CD4-positive, alpha-beta T cell treated with Interleukin-6 at 100 ng/mL for 8 hours (primary cell): ENCODE measurements at places on chromosomes 13 and 19.

GRCh38 chr13:40060296-40061007 is 405.0 kb downstream of the COG6 start:
- no peak for DNase-seq

DNA sequence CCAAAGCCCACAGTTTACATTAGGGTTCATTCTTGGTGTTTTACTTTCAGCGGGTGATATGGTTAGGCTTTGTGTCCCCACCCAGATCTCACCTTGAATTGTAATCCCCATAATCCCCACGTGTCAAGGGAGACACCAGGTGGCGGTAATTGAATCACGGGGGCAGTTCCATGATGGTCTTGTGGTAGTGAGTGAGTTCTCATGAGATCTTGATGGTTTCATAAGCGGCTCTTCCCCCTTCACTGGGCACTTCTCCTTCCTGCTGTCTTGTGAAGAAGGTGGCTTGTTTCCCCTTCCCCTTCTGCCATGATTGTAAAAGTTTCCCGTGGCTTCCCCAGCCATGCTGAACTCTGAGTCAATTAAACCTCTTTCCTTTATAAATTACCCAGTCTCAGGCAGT is 12.0 kb downstream of the FPR2 start:
- no peak for DNase-seq

GRCh38 chr19:41530761-41531301 is 45.1 kb upstream of the CEACAM21 start:
- DNase-seq = peak; percentile 7

- DNase-seq = no peak
Observed at GRCh38 chr19:53981376-53981951, 10.0 kb upstream of the CACNG6 start.

DNA sequence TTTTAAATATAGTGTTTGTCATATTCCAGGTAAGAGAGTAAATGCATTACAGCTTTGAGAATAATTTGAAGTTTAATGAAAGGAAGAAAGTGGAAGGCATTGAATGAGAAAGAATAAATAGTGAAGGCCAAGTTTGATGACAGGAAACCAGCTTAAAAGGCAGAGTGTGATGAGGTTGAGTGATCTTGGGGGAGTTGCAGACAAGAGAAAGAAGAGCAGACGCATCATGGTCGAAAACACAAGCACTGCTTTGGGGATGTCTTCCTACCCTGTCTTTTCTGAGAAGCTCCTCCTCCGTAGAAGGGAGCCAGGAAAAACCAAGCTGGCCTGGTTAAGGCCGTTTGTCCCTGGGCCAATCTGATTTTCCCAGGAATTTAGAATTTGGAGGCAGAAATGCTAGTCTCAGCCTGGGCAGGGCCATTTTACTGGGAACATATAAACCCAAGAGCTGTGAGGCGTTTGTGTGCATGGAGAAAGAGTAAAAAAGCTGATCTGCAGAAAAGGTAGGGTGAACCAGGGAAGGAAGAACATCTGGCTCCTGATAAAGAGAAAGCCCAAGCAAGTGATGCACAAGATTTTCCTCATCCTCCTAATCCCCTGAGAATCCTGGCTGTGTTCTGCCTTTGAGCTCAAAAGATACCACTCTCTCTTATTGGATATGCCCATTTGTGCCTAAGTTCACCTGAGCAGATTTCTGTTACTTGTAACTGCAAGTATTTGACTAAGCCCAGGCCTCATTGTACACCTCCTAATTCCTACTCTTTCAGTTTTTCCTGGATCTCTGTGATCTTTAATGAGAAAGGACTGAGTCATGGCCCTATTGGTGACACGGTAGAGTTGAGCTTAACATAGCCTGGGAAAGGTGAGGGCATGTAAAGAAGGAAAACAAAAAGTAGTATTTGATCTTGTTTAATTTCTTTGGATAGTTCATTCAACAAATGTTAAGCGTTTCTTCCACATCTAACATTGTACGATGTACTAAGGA is 80.0 kb downstream of the WDFY2 start:
- no peak for DNase-seq

GRCh38 chr13:24081387-24081786 is 79.1 kb upstream of the SPATA13 start:
- no peak for DNase-seq

- no peak for DNase-seq
Observed at GRCh38 chr19:30087381-30088138, 145.5 kb downstream of the URI1 start.

DNA sequence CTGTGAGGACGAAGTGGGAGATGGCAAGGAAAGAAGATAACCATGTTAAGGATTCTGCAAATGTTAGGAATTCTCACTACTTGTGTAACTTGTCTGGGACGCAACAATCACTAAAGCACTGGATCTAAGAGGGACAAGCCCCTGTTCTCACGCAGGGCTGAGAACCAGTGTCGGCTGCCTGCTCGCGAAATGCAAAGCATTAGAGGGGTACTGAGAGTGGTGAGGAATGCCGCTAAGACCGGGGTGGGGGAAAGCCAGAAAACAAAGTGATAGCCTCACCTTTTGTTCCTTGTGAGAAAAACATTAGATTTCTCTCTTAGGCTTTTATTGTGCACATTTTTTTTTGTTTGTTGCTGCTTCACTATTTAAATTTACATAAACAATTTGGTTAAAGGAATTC is 241.9 kb downstream of the ABCC4 start:
- no peak for DNase-seq

GRCh38 chr13:46687810-46688209 is 109.2 kb downstream of the ESD start:
- DNase-seq = no peak

- no peak for DNase-seq
Observed at GRCh38 chr13:50779443-50780200, 63.9 kb downstream of the DLEU7 start.

DNA sequence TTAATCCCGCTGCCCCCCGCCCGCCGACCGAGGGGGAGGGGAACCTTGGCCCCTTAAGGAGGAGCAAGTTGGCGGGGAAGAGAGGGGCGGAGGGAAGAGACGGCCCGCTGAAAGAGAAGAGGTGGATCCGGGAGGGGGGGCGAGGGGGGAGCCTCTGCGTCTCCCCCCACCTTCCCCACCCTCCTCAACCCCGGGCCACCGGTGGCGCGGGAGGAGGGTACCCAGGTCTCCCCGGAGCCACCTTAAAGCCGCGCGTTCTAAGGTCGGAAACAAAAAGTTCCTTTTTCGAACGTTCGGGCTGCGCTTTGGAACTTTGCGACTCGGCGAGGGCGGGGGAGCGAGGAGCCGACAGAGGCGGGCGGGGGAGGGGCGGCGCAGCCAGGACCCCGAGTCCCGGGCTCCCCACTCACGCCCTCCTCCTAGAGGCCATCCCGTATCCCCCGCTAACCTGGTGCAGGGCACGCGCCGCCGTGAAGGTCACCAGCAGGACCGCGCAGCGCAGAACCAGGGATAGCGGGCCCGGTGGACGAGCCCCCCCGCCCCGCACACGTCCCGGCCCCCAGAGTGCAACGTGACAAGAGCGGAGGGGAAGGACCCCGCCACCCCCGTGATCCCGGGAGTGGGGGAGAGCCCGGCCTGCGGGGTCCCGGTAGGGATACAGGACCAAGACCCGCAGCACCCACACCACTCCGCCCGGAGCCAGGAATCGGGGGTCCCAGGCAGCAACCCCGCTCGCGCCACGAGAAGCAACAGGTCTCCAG is 659 bp downstream of the ERF start:
- DNase-seq = peak; percentile 75

GRCh38 chr13:69474011-69474685 is 633.5 kb upstream of the ATXN8OS start:
- DNase-seq = no peak

DNA sequence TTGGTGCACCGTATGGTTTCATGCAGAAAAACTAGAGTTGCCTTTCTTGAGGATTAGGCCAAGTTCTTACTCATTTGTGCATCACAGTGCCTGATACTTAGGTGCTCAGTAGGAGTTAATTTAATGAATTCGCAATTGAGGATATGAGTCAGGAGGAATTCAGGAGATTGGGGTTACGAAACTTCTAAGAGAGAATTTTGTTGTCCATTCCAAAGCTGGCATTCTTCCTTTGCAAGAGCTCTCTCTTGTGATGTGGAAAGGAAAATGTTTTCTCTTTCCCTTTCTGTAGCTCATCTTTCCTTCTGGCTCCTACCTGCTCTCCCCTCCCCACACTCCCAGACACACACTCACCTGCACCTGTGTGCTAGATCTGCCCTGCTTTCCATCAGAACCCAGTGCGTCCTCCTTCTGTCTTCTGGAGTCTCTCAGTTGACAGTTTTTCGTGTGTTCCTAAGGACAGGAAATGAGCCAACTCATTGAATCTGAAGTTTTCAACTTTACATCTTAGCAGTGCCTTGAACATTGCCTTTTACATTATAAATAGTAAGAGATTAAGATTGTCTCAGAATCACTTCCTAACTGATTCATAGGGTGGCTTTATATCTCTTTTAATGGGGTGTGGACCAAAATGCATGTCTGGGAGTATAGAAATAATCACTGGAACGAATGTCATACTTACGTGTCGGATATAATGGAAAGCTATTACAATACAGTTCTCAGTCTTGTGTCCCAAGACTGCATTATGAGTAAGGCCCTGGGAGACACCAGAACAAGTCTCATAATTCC is 19.7 kb upstream of the ERCC5 start:
- no peak for DNase-seq

DNA sequence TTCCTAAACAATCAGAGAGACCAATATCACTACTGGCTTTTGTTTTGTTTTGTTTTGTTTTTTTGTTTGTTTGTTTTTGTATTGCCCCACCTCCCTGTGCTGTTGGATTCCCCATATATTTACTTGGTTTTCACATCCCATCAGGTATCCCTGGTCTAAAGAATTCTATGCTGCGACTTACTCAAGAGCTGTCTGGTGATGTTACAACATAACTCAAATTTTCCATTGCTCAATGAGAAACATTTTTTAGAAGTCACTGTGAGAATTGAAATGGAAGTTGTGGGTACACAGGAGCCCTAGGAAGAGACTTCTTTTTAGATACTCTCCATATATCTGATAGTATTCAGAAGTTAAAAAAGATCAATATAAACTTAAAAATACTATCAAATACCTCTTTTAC is 181.4 kb downstream of the KLF5 start:
- no peak for DNase-seq

GRCh38 chr13:47959468-47960247 is 41.4 kb downstream of the SUCLA2 start:
- DNase-seq = no peak

GRCh38 chr13:114263578-114263977 is 17.8 kb upstream of the UPF3A start:
- DNase-seq = peak; percentile 26

- no peak for DNase-seq
Observed at GRCh38 chr13:86383561-86383960, 584.3 kb upstream of the SLITRK6 start.

DNA sequence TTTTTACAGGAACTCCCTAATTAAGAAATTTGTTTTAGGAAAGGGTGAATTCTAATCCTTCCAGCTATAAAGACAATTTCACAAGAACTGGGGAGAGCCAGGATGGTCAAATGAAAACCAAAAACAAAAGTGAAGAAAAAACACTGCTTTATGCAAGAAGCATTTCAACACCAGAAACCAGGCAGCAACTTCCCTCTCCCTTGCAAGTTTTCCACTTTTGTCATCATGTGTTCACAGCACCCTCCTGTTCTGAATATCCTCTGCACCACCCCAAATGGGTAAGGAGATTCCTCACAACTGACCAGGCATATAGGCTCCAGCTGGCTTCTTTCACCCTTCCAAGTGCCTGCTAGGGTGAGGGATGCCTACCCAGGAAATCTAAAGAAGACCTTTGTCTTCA is 328.1 kb downstream of the TBC1D4 start:
- DNase-seq = no peak

- DNase-seq = no peak
Observed at GRCh38 chr13:96020155-96020575, 33.0 kb downstream of the UGGT2 start.

DNA sequence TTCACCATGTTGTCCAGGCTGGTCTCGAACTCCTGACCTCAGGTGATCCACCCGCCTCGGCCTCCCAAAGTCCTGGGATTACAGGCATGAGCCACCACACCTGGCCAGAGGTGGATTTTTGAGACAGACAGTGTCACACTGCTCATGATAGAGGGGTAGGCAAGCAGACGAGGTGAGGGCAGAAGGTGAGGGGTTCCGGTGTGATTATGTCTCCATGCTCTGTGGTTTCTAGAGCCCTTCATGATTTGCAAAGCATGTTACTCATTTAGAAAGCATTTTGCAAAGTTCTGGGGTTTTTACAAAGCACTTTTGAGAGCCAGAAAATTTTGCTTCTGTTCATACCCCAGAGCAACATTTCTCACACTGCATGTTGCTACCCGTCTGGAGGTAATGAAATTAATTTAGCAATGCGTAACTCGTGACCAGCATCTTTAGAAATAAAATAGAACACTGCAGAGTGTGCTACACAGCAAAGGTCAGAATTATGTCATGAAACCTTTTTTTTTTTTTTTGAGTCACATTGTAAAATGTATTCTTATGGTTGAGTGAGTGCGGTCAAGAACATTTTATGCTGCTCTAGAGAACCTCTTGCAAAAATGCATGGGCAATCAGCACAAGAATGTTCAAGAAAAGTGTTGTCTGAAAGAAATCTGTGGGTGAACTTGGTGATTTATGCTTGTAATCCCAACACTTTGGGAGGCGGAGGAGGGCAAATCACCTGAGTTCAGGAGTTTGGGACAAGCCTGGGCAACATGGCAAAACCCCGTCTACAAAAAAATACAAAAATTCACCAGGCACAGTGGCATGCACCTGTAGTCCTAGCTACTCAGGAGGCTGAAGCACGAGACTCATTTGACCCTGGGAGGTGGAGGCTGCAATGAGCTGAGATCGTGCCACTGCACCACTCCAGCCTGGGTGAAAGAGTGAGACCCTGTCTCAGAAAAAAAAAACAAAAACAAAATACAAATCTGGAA is 58.0 kb downstream of the MAP4K1 start:
- DNase-seq = peak; percentile 57

DNA sequence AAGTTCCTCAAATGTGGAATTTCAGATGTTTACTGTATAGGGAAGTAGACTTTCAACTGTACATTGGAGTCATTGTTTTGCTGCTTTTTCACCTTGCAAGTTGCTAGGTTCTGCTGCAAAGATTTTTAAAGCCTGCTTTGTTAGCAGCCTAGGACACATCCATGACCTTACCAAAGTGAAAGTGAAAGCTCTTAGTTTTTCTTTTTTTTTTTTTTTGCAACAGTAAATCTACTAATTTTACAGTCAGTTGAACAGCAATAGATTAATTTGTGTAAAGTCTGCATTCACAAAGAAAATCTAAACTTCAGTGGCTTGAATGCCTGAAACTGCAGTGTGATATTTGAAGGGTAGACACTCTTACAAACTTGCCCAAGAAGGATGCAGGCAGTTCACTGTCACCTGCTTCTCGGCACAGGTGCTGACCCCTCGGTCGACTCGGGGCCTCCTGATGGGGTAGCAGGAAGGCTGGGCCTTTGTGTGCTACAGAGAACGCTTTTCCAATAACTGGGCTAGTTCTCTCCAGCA is 5.0 kb upstream of the MTIF3 start:
- DNase-seq = no peak

DNA sequence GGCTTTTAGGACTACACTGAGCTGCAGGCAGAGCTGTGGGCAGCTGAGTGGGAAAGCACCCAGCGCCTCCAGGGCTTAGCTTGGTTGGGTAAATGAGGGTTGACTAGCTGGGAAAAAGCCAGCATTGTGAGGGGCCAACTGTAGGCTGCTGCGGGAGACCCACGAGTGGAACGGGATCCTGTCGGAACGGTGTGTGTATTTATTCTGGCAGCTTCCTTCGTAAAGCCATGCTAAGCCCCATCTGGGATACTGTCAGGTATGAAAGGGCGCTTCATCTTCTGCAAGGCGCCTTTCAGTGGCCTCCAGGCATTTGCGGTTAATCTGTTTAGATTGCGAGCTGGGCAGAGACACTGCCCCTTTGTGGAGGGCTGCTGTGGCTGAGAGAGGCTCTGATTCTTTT is 39.5 kb upstream of the CNMD start:
- DNase-seq = no peak

- no peak for DNase-seq
Observed at GRCh38 chr19:46205183-46205984, 24.2 kb upstream of the IGFL1 start.
